Activated CD8-positive, alpha-beta memory T cell treated with anti-CD3 and anti-CD28 coated beads for 24 hours (primary cell): ENCODE measurements at places on chromosomes 3 and 15.

- no peak for DNase-seq
Observed at GRCh38 chr3:150365132-150365604, 42.9 kb upstream of the TSC22D2 start.

DNA sequence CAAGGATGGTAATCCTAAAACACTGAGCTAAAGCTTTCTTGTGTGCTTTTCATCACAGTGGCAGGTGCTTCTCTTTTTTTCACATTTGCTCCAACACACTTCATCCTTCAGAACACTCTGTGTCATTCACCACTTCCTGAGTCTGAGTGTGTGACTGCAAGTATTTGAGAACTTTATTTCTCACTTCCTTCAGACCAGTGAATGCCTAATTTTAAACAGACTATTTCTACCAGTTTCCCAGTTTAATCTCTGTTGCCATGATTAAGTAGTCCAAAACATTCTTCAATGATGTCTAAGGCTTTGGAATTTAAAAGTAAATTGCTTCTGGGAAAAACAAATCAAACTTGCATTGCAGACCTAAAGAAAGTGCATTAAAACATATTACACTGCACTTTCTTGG, 541.2 kb downstream of the RBMS3 start:
- no peak for DNase-seq

- DNase-seq, result peak; percentile 5
Observed at GRCh38 chr3:71241246-71241901, 342.2 kb downstream of the FOXP1 start.

GRCh38 chr15:63015618-63016017, 26.9 kb upstream of the TPM1 start:
- no peak for DNase-seq

GRCh38 chr3:69866988-69867720, 127.9 kb downstream of the MITF start:
- no peak for DNase-seq

- DNase-seq, result peak; percentile 21
Observed at GRCh38 chr3:123157598-123158287, 44.0 kb upstream of the SEC22A start.

GRCh38 chr15:49199666-49200065, 29.6 kb downstream of the GALK2 start:
- no peak for DNase-seq

- DNase-seq, result no peak
Observed at GRCh38 chr3:143090976-143091837, 28.4 kb upstream of the CHST2 start.

DNA sequence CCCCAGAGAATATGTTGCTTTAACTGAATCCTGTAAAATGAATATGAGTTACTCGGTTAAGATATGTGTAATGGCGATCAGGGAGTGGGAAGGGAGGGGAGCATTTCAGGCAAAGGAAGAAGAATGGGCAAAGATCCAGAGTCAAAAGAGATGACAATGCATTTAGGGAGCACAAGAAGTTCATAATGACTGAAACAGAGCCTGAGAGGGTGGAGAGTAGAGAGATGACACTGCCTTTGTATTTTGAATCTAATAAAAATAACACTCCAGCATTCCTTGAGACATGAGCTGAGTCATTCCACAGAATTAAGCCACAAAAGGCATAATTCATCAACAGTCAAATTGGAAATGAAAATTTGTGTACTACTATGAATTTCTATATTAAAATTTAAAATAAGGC, 105.3 kb upstream of the PEX5L start:
- no peak for DNase-seq

DNA sequence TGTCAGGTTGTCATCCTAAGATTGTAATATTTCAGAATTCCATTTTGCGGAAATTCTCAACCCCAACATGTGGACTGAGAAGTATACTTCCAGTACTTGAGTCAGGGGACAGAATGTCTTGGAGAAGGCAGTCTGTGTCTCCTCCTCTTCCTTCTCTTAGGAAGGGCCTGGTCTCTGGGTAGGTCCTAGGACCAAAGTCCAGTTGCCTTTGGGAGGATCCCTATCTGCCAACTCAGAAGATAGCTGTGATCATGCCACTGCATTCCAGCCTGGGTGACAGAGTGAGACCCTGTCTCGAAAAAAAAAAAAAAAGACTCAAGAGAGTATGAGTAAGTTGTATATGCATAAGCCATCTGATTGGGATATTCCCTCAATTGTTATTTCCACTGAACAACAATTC, 23.9 kb upstream of the FAM3D start:
- no peak for DNase-seq

GRCh38 chr3:161355508-161355907, 15.8 kb downstream of the SPTSSB start:
- DNase-seq, result no peak

- no peak for DNase-seq
Observed at GRCh38 chr3:23480329-23480714, 277.2 kb downstream of the UBE2E2 start.

- no peak for DNase-seq
Observed at GRCh38 chr3:62475306-62475705, 102.0 kb upstream of the FEZF2 start.

- DNase-seq, result no peak
Observed at GRCh38 chr3:123678108-123678511, 93.3 kb upstream of the HACD2 start.

GRCh38 chr15:67762610-67763368, 62.5 kb upstream of the SKOR1 start:
- peak; percentile 75 for DNase-seq

- DNase-seq, result no peak
Observed at GRCh38 chr15:95990833-95991232, 339.7 kb upstream of the NR2F2 start.

- no peak for DNase-seq
Observed at GRCh38 chr3:88075497-88075896, 16.4 kb downstream of the ZNF654 start.

DNA sequence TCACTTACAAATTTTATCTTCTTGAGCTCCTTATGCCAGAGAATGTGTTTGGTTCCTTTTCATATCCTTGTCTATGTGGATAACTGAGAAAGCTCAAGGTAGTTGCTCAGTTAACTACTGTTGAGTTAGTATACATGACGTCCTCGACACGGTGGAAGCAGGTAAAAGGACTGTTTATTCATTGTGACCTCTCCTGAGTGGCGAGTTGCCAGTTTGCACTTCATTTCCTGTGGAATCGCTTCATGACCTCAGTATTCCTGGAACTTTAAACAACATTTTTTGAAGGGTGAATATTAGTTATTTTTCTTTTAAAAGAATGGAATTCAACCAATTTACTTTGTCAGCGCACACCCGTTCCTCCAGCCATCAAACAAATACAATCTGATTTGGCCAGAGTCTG, 1.2 kb upstream of the TPRG1 start:
- no peak for DNase-seq
